ENCODE measurements at places on chromosomes 12 and 14.

DNA sequence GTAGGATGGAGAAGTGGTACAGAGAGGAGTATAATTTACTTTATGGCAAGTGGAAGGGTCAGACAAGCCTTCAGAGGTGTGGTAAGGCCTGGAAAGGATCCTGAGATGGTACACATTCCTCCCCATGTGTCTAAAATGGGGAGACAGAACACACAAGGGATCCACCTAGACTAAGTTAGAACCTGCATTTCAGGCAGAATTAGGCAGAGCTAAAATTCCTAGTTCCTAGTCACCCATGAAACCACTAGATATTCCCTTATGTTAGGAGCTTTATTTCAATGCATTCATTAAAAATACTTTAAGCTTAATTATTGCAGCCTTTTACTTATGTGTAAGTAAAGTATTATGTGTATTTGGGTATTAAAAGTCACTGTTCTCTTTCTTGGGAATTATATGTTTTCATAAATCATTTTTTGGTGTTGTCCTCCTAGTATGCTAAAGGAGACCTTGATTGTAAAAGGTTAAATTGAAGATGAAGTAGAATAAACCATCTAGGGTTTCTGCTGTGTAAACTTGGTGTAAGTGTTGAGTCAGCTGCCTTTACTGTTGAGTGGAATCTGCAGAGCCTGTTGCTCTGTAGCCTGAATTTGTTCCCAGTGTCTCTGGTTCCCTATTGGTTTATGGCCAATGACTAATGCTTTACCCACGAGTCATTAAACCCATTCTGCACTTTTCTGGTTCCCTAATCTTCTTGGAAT lies 423.2 kb downstream of the ATP23 start:
- DNase-seq, result no peak

- DNase-seq, result no peak
Observed at GRCh38 chr14:65222440-65222858, 120.1 kb upstream of the MAX start.

- DNase-seq, result no peak
Observed at GRCh38 chr14:79056879-79057278, 886.7 kb downstream of the NRXN3 start.

DNA sequence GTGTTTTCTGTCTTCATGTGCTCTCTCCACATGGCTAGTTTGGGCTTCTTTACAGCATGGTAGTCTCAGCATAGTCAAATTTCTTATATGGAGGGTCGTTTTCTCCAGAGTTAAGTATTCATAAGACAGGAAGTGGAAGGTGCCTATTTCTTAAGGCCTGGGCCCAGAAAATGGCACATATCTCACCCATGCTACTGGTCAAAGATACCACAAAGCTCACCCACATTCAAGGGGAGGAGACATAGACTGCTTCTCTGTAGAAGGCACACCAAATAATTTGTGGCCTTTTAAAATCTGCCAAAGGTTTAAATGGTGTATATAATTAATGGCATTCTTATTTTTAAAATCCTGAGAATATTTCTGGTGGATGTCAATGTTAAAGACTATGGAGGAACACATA lies 44.8 kb downstream of the CCDC91 start:
- DNase-seq, result no peak

DNA sequence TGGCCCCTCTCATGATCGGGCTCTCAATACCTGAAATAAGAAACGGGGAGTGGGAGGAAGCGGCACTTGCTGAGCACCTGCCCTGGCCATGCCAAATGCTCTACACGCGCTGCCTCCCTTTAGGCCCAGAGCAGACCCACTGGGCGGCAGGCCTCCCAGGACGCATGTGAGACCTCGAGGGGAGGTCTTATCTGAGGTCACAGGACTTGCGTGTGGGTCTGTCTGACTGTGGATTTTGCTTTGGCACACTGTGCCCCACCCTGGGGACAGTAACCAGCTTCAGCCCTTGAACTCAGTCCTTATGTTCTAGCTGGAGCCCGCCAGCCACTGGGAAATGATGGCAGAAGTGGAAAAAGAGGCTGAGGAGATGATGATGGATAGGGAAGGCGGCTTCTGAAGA lies 91.8 kb downstream of the RBM19 start:
- DNase-seq, result no peak

GRCh38 chr14:21255385-21256101 lies 13.7 kb downstream of the HNRNPC start:
- no peak for DNase-seq

GRCh38 chr12:105443802-105444652 lies 113.5 kb downstream of the C12orf75 start:
- DNase-seq, result no peak

Data from lower leg skin (tissue), 4 donors.